ENCODE measurements at places on chromosomes 1 and 21. TPM values are rescaled to one million over a fixed set of nuclear protein-coding genes. Genes with fewer than 3 reads are reported as not detected.

- H3K27me3 ChIP-seq = no peaks in the 10 kb centered on the region
- peak overlapping the region; percentile 96 for H3K27ac ChIP-seq
- peak overlapping the region; percentile 90 for H3K4me3 ChIP-seq
Measured at GRCh38 chr1:108199201-108199691, 897 bp downstream of the SLC25A24 start.

GRCh38 chr1:11641776-11642305, 12.4 kb downstream of the FBXO2 start:
- peaks cover 39% of the 10 kb centered on the region for H3K27me3 ChIP-seq
- peaks cover 10% of the 10 kb centered on the region for H3K4me1 ChIP-seq
- H3K36me3 ChIP-seq = no peaks in the 10 kb centered on the region
- no peak for DNase-seq
- no peak overlapping the region for H3K4me3 ChIP-seq
- H3K27ac ChIP-seq = no peak overlapping the region

- H3K27ac ChIP-seq = no peak overlapping the region
- no peak overlapping the region for H3K4me3 ChIP-seq
- no peaks in the 10 kb centered on the region for H3K36me3 ChIP-seq
- no peaks in the 10 kb centered on the region for H3K4me1 ChIP-seq
Measured at GRCh38 chr1:215397106-215397505, 170.0 kb upstream of the KCTD3 start.

Gene PCSK9
- not detected for polyA plus RNA-seq

Gene CFAP45
- polyA plus RNA-seq = 1.3 TPM

Gene PTPN14
- 8.7 TPM for polyA plus RNA-seq

- no peak overlapping the region for H3K27ac ChIP-seq
- H3K4me3 ChIP-seq = no peak overlapping the region
- DNase-seq = no peak
- H3K36me3 ChIP-seq = peaks cover 95% of the 10 kb centered on the region
- no peaks in the 10 kb centered on the region for H3K4me1 ChIP-seq
Measured at GRCh38 chr1:22518379-22518778, 44.9 kb upstream of the EPHA8 start.

DNA sequence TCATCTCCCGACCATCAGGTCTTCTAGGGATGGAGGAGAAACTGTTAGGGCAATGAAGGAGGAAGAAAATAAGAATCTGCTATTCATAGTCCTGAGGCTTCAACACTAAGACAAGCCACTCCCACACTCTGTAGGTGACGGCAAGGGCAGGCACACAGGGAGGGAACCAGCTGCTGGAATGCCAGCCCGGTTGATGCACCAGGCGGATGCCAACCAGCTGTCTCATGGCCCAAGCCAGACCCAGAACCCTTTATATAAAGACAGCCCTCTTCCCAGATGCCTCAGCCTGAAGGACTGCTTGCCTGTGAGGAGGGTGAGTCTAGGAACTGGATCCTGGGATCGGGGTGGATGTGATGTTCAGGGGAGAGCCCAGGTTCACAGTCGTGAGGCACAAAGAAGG, at the start of gene KPRP:
Gene KPRP, plus strand, starts transcription at position 279 of the 400 bp plus-strand sequence. CDS start 1,564 bp downstream, outside the sequence.
- no peaks in the 10 kb centered on the region for H3K27me3 ChIP-seq
- no peaks in the 10 kb centered on the region for H3K36me3 ChIP-seq
- no peak within 1 kb of the TSS for H3K27ac ChIP-seq

Gene ANKRD45
- not detected for polyA plus RNA-seq

DNA sequence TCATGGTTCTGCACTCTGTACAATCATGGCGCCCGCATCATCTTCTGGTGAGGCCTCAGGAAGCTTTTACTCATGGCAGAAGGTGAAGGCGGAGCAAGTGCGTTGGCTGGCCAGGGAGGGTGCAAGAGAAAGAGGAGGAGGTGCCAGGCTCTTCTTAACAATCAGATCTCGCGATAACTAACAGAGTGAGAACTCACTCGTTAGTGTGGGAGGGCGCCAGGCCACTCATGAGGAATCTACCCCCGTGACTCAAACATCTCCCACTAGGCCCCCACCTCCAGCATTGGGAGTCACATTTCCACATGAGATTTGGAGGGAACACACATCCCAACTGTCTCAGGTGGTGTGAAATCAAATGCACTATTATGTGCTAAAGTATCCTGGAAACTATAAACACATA, 220.2 kb upstream of the CSF3R start:
- H3K4me1 ChIP-seq = no peaks in the 10 kb centered on the region
- H3K36me3 ChIP-seq = no peaks in the 10 kb centered on the region
- no peak overlapping the region for H3K27ac ChIP-seq
- no peak overlapping the region for H3K4me3 ChIP-seq

Data from heart left ventricle (tissue), 16 donors.